D721Med (cell line): ENCODE measurements at places on chromosomes 12 and 14.

- DNase-seq = no peak
Observed at GRCh38 chr12:103519632-103520031, 23.9 kb upstream of the C12orf42 start.

- DNase-seq = no peak
Observed at GRCh38 chr12:56086096-56086495, 6.1 kb downstream of the ERBB3 start.

- DNase-seq = peak; percentile 5
Observed at GRCh38 chr12:84842406-84843013, 70.1 kb downstream of the SLC6A15 start.

GRCh38 chr14:52003324-52003723 lies 14.0 kb downstream of the RTRAF start:
- no peak for DNase-seq

- no peak for DNase-seq
Observed at GRCh38 chr12:5437182-5437583, 5.3 kb downstream of the NTF3 start.

DNA sequence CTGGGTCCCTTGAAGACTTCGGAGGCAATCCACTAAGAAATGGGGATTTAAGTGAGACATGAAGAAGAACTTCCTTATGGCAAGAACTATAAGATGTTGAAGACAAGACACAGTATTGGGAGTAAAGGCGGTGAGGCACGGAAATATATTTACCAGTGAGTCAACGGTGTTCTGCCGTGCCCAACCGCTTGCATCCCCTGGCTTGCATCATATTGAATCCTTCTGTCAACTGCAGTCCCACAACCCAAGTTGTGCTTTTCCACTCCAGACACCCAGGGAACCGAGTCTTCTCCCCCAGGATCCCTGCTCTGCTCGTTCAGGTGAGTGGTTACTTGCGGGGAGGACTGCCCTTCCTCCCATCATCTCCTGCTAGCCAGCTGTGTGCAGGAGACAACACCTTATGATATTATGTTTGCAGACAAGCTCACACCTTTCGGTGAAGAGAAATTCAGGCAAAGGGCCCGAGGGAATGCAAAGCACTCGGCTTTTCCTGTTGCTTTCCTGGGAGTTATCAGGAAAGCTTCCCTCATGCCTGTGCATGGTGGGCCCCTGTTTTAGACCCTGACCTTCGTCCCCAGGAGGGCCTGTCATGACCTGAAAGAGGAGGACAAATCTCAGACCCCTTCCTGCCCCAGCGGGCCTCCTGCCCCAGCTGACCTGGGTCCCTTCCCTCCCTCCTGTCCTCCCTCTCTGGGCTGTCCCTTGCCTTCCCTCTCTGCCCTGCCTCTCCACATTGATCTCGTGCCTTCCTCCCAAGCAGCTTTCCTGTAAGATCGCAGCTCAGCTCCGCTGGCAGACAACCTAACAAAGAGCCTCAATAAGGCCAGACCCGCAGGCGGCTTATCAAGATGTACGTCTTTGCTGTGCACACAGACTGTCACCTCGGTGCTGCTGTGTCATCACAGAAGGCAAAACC lies 4.3 kb upstream of the LRTM2 start:
- no peak for DNase-seq

DNA sequence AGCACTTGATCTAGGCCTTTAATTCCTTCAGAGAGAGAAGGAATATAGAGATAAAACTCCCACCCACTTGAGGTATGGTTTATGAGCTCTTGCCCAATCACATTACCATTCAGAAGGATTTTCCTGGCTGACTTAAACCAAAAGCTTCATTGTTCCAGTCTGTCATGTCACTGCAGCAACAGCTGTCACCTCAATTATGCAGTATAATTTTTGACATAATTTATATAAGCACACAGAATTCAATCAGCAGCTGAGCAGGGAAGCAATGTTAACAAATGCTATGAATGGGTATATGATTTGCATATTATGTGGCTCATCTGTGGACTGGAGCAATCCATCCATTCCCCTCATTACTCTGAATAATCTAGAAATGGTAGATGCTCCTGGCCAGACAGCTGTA lies 40.3 kb downstream of the CBX5 start:
- DNase-seq = peak; percentile 38

DNA sequence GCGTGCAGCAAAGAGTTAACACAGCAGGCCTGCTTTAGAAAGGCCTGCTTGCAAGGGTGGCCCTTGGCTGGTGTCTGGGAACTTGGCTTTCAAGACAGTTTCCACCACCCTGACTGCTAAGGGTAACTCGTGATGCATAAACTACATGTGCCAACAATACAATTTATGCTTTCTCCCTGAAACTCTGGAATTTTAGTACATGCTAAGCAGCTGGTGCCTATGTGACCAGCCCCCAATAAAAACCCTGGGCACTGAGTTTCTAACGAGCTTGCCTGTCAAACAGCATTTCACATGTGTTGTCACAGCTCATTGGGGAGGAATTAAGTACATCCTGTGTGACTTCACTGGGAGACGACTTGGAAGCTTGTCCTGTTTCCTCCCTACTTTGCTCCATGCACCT lies 133.1 kb downstream of the SLC5A8 start:
- DNase-seq = no peak

GRCh38 chr14:75301666-75302325 lies 23.2 kb downstream of the FOS start:
- no peak for DNase-seq

- no peak for DNase-seq
Observed at GRCh38 chr14:106436310-106436905, 910.0 kb downstream of the TMEM121 start.

DNA sequence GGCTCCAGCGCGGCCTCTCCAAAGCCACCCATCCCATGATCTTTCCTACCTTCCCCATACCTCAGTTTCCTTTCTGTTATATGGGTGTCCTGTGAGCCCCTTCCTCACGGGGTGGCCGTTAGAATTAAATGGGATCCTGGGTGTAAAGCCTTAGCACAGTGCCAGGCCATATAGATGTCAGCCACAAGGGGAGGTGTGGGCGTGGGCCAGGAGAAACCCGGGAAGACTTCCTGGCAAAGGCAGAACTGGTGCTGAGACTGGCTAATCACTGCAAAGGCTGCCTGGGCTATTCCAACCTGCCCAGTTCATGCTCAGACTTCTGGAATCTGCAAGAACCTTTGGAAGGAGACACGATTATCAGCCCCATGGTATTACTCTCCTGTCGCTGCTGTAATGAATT lies 11.0 kb upstream of the NCOR2 start:
- DNase-seq = no peak

DNA sequence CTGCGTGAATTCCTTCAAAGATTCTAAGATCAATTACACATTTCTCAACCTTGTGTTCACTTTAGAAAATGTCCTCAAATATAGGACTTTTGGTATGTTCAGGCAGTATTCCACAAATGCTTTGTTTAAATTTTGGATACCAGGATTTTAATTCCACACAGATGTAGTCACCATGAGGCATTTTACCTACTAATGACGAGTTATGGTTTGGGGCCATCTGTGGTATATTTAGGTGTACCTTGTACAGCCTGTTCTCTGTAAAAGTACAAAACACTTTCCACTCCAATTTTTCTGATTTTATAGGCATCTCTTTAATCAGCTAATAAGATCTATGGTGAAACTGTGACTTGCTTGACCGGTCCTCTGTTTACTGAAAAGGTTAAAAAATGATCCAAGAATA lies 275.7 kb upstream of the PRICKLE1 start:
- no peak for DNase-seq

DNA sequence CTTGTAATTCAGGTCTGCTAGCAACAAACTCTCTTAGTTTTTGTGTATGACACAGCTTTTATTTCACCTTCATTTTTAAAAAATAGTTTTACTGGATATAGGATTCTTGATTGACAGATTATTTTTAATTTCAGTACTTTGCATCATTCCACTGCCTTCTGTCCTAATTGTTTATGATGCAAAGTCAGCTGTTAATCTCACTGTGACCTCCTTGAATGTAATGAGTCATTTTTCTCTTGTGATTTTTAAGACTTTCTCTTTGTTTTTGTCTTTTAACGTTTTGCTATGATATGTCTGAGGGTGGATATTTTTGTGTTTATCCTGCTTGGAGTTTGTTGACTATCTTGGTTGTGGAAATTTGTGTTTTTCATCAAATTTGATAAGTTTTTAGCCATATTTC lies 126.3 kb upstream of the FBXO33 start:
- DNase-seq = no peak

DNA sequence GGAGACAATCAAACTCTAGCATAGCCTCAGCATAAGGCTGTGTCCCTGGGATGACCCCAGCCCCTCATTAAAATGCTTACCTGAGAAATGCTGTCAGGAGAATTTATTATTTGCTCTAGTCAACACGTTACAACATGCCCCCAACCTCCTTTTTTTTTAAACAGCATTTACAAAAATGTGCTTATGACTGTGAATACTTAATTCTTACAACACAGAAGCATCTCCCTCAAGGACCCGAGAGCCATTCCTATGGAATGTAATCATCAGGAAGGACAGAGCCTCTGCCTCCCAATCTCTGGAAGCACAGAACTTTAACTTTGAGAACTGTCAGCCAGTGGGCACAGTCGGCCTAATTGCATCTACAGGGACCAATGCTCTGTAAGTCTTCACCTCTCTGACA lies 136.6 kb upstream of the OVCH1 start:
- no peak for DNase-seq

DNA sequence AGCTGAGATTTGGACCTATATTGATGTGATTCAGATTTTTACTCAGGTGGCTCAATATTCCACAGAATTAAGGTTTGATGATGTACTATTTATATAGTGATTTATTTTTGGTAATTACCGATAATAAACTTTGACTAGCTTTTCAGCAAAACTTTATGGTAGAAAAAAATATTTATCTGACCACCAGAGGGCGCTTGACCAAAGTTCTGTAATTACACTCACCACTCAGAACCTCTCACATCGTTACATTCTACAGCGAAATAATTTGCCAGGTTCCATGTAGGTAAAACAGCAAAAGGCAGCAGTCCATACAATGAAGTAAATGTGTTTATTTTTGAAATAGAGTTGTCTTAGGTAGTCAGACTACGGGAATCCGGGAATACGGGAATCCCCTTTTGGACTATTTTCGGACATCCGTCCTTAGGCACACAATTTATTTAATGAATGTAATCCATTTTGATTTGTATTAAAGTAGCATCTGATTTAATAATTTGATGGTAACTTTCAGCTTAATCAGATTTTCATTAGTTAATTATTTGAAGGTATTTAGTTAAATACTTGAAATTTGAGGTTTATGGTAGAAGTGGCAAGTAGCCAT lies 143.0 kb upstream of the DDHD1 start:
- DNase-seq = no peak

DNA sequence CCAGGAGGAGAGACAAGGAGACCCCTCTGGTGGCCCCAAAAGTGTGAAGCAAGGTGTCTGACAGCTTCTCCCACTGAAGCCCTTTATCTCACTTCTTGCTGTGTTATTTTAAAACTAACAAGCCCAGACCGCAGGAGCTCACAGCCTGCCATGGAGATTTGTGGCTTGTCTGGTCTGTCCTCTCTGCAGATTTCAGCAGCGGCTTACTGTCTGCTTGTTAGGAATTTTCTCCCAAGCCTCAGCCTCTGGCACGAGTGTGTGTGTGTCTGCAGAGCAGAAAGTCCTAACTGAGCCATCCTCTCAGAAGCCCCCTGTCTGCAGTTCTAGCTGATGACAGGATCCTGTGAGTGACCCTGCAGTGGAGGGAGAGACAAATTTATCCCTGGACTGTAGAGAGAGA lies 87.9 kb upstream of the HSPB8 start:
- no peak for DNase-seq

DNA sequence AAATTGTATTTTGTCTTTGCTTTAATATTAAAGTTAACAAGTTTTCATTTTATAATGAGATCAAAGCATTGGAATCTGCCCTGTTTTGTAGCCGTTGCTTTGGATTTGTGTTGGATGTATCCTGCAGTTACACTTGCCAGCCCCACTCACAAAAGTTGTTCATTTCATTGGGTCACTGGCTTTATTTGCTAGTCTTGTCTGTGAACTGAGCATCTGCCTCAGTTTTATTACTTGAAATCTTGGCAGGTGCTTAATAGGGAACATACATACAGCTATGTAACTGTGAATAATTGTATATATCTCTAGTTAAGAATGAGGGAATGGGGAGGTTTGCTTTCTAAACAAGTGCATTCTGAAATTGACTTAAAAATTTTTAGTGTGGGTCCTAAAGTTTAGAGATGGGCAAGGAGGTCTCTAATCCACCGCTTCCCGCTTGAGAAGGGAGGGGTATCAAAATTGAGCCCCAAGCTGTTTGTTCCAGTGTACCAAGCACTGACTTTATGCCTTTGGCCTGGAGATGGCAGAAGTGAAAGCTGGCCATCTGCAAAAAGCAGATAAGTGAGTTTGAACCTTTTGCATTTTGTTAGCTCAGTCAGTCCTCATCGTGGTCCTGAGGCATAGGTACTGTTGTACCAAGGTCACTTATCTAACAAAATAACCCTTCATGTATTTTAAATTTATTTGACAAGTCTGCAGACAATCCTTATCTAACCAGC lies 9.3 kb downstream of the EIF5 start:
- no peak for DNase-seq

DNA sequence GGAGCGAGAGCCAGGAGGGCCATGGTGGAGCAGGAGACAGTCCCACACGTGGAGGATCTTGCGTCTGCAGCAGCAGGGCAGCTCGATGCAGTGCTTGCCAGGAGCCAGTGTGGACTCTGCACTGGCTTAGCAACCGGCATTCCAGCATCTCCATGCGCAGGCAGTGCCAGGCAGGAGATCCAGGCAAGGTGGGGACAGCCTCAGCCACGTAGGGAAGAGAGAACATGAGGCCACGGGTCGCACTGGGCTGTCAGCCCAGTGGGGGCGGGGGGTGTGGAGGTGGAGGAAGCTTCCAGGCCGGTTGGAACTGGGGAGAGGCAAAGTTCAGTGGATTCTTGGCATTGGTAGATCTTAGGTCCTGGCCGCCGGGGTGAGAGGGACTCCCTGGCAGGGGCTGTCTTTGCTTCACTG lies 121.0 kb upstream of the EVL start:
- no peak for DNase-seq

- DNase-seq = no peak
Observed at GRCh38 chr12:79552192-79552591, 138.6 kb downstream of the PAWR start.

DNA sequence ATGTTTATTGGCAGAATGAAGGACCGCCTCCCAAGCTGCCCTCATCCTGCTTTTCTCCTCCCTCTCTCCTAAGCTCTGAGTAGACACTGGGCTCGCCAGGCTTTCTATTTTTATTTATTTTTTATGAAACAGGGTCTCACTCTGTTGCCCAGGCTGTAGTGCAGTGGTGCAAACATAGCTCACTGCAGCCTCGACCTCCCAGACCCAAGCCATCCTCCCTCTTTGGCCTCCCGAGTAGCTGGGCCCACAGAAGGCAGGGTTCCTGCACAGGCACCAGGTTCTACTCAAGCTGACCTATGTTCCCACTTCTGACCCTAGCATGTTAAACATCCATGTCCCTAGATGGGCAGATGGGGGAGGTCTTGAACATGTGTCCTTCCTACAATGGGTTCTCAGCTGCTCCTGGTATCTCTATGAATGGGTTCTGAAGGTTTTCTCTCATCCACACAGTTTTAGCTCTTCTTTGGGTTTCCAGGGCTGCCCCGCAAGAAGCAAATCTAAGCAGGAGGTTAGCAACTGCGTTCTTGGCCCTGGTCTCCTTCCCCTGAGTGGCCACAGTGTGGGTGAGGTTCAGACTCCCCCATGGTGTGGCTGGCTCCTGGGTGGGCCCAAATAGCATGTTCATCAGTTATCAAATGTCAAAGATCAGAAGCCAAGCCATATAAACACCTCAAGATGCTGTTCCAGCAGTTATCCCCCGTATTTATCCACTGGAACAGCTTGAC lies 167.3 kb downstream of the ZFP36L1 start:
- DNase-seq = no peak
